Liver (tissue), 10 donors: ENCODE measurements at places on chromosomes 13 and 19.

DNA sequence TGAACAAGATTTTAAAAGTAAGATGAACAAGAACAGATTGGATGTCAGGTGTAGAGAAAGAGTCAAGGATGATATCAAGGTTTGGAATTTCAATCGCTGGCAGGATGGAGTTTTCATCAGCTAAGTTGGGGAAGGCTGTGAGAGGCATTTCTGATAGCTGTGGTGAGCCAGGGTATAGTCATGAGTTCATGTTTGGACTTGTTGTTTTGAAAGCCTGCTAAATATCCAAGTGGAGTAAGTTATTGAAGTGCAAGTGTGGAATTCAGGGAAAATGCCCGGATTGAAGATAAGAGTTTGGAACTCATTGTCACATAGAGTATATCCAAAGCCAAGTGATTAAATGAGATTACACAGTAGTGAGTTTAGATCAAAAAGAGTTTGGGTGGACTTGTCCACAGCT, 11.0 kb upstream of the EPSTI1 start:
- DNase-seq: no peak

DNA sequence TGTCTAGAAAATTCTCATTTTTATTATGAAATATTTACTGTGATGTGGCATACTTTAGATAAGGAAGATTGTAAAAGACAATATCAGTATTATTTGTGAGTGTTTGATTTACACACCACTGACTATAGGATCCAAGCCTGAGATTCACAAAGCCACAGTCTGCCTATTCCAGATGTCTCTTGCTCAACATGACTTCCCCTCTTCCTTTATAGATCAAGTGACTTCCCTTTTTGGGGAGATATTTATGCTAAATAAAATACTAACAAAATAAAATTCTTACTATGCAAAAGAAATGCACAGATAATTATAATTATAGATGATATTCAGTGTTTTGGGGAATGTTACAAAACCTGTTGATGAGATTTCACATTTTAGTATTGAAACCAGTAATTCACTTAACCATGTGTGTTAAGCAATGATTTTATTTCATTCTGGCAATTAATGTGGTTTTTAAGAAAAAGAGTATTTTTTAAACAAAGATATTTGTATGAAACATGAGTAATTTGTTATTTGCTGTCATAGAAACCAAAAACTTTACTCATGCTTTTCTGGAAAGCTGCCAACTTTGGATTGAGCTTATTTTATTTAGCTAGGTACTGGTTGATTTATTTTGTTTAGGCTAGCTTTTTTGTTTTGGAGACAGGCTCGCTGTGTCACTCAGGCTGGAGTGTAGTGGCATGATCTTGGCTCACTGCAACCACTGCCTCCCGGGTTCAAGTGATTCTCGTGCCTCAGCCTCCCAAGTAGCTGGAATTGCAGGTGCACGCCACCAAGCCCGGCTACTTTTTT, 13.7 kb upstream of the GPR183 start:
- DNase-seq: no peak

- DNase-seq: peak; percentile 61
Observed at GRCh38 chr19:29708554-29709439, 6.3 kb downstream of the C19orf12 start.

GRCh38 chr13:30634838-30635237, 17.1 kb downstream of the USPL1 start:
- no peak for DNase-seq

DNA sequence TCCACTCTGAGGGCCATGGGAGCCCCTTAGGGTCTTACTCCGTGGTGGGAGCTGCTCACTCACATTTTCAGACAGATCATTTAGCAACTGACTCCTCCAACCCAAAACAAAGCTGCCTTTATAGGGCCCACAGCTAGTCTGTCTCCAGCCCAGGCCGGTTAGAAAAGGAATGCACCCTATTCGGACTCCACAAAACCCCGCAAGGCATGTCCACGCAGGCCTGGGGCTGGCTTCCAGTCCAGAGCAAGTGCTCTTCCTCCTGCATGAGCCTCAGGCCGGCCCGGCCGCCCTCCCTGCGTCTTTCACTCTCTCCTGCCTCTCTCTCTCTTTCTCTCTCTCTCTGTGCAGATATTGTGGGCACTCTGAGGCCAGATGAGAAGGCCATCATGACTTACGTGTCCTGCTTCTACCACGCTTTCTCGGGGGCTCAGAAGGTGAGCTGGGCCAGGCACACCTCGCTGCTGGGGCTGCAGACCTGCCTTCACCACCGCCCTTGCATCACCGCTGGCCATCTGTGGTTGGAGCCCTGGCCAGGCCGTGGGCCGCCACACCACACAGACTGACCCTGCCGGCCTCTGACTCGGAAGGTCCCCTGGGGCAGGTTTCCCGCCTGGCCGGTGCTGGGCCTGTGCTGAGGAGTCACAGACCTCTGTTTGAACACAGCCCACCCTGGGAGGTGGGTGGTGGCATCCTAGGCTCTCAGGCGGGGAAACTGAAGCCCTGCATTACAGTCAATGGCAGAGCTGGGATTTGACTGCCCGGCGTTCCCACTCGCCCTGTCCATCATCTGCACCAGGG, 33.1 kb downstream of the CAPN12 start:
- DNase-seq: no peak

GRCh38 chr13:109833071-109833470, 46.7 kb upstream of the IRS2 start:
- no peak for DNase-seq

- DNase-seq: no peak
Observed at GRCh38 chr19:18731562-18732008, 48.1 kb downstream of the CRTC1 start.

- no peak for DNase-seq
Observed at GRCh38 chr13:23472189-23472588, 38.7 kb upstream of the SACS start.

DNA sequence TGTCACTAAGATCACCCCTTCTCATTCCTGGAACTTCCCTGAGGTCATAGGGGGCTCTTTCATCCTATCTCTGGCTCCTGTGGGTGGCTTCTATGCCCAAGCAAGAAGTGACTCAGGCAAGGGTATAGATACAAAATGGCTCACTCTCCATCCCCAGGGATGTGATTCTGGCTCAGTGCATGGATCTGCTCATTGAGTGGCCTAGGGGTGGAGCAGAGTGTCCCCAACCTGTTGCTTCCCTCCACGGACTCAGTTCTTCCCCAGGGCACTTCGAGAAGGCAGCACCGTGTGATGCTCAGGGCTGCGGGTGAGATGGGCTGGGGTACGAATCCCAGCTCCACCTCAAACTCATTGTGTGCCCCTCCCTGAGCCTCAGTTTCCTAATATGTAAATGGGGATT, 136.4 kb downstream of the PTPRS start:
- DNase-seq: no peak

DNA sequence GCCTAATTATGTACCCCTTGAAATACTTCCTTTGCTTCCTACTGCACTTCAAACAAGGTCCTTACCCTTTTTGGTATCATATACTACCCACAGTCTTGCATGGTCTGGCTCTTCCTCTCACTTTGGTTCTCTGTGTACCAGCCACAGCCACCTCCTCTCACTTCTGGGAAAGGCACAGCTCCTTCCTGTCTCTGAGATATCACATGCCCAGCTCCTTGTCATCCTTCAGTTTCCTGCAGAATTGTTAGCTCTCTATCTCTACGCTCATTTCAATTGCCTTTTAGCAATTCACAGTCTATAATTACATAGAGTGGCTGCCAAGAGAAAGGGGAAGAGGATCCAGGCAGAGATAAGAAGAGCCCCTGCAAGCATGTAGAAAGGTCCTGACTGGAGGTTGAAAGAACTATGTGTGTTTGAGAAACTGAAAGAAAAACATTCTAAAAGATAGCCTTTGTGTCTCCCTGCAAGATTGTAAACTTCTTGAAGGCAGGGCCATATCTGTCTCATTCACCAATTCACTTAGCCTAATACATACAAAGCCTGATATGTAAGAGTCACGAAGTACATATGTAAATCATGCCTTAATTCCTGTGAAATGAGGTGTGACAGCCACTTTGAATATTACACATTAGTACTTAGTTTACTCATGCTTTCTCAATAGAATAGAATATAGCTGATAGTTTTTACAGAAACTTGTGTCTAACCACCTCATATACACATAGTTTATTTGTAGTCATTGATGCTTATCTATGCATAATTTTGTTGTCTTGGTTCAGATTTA, 933.1 kb downstream of the DIAPH3 start:
- DNase-seq: no peak

- DNase-seq: no peak
Observed at GRCh38 chr19:35859414-35859813, 2.7 kb downstream of the KIRREL2 start.

DNA sequence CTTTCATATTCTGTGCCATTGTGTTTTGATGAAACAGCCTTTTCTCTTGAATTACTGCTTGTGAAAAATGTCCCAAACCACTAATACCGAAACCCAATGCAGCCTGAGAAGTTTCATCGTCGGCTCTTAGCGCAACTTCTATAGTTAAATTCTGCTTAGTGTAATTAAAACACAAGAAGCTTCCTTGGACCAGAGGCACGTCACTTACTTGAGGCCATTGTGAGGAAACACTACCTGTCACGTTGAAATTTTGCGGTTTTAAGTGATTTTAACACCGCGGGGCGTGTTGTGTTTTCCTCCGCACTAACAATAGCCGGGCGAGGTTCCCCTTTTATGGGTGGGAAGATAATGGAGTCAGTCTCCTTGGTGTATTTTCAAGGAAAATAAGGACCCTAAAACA, 70.9 kb downstream of the GGACT start:
- DNase-seq: no peak

- DNase-seq: no peak
Observed at GRCh38 chr13:51643105-51643881, 59.0 kb downstream of the WDFY2 start.

GRCh38 chr19:14116525-14116917, 1.0 kb downstream of the PRKACA start:
- DNase-seq: no peak

GRCh38 chr19:4043401-4043800, 23.3 kb downstream of the ZBTB7A start:
- DNase-seq: no peak

DNA sequence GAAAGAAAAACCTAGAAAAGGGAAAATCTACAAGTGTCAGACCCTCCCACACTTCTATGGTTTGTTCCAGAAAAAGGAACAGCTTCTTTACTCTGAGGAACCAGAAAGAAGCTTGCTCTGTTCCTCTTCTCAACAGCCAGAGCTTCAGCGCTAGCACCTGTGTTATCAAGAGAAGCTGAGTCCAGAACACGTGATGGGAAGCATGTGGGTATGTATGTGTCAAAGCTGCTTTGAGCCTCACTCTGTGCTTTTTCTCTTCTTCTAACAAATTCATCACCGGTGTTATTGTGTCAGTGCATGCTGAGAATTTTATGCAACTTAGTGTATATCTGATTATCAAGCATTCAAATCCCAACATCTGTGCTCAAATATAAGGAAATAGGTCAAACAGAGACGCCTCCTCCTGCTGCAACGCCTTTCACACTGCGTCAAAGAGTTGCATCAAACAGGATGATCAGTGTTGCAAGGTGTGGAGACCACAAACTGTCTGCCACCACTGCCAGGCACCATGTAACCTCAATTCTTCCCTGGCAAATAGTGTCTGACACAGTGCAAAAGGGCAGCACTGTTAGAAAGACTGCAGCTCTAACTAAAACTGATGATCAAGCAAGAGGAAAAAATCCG, 83.9 kb downstream of the LRRC63 start:
- no peak for DNase-seq

DNA sequence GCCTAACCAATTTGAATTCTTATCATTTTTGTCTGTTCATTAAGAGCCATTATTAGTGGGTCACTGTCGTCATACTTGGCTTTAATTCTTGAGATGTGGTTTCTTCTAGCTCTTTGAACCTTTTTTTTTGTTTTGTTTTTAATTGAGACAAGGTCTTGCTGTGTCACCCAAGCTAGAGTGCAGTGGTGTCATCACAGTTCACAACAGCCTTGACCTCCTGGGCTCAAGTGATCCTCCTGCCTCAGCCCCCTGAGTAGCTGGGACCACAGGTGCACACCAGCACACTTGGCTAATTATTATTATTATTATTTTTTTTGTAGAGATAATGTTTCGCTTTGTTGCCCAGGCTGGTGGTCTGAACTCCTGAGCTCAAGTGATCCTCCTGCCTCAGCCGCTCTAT, 25.8 kb upstream of the LDLR start:
- no peak for DNase-seq

DNA sequence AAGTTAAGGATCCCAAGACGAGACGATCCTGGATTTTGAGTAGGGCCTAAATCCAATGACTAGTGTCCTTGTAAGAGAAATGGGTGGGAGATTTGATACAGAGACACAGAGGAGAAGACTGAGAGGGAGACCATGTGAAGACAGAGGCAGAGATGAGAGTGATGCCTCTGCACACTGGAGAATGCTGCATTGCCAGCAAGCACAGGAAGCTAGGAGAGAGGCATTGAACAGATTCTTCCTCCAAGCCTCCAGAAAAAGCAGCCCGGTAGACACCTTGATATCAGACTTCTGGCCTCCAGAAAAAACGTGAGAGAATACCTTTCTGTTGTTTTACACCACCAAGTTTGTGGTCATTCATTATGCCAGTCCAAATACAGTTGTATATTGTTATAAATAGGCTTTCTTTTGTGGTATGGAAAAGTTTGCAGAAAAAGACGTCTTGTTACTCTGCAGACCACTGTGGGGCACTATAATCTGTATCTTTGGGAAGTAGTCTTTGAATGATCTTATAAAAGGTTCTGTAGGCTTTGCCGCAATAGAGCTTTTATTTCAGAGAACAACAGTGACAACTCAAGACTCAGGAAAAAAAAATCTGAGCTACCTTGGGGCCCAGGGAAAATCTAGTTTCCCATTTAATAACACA, 17.9 kb upstream of the RFC3 start:
- no peak for DNase-seq

DNA sequence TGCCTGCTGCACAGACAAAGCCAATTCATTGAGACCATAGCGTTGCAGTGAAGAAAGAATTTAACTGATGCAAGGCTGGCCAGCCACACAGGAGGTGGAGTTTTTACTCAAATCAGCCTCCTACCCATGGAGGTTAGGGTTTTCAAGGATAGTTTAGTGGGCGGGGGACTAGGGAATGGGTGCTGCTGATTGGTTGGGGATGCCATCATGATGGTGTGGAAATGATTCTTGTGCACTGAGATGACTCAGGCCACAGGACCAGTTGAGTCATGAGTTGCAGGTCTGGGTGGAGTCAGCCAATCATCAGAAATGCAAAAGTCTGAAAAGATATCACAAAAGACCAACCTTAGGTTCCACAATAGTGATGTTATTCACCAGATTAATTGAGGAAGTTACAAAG, 359.6 kb downstream of the FOXO1 start:
- DNase-seq: no peak

- no peak for DNase-seq
Observed at GRCh38 chr13:51795419-51795818, 8.5 kb downstream of the DHRS12 start.

- DNase-seq: no peak
Observed at GRCh38 chr13:42075517-42075916, 27.1 kb downstream of the DGKH start.
